Activated CD8-positive, alpha-beta memory T cell treated with anti-CD3 and anti-CD28 coated beads, Interleukin-2, amount 10 ng/mL, durations not matched to agents 7 days and 5 days (primary cell): ENCODE measurements at places on chromosomes 5 and 9. TPM values are rescaled to one million over a fixed set of nuclear protein-coding genes. Genes with fewer than 3 reads are reported as not detected.

DNA sequence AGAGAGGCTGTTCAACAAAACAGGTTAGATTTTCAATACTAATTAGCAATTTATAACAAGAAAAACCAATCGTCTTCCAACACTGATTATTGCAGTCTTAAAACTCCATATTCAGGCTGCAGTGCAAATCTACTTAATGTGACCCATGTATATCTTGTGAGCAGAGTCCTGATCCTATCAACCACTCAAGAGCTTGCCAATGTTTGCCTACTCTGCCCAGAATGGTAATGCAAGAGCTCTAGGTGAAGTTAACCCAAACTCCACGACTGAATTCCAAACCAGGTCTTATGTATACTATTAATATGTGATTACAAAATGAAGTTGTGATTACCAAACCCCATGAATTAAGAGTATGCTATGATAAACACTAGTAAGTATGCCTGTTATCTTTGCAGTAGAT is 17.1 kb downstream of the EFNA5 start:
- DNase-seq: no peak

DNA sequence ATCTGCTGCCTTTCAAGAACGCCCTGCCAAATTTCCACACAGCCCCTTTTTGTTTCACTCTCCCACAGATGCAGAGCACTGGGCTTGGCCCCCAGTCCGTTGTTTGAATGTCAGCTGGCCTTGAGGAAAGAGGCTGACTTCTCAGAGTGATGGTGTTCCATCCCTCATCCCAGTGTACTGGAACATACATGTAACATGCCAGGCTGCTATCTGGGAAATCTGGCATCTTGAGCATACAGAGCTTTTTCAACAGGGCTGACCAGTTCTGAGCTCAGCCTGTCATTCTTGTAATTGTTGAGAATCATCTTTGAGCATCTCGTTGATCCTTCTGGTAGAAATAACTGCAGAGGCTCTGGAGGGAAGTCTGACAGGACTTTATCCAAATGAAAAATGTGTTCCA is 2.8 kb downstream of the GALNT10 start:
- no peak for DNase-seq

DNA sequence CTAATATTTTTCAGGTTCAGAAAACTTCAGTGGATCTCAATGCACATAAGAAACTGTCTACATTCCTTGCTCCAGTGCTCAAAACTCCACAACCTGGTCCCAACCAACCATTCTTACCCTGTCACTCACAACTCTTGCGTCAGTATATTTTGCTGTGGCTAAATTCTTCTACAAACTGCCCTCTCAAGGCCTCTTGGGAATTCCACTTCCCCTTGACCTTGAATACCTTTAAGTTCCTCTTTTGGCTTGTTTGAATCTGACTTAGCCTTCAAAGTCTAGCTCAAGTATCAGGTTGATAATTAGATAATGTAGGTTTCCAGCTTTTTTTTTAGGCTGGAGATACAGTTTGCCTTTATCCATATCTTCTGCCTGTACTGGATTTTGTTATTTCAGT is 128.3 kb downstream of the SLF1 start:
- DNase-seq: no peak

The GTF3C4 gene
- 11.8 TPM for total RNA-seq
